Ovary (tissue), 10 donors: ENCODE measurements at places on chromosomes 3 and 15.

- no peak for DNase-seq
Observed at GRCh38 chr3:59605318-59605717, 555.5 kb upstream of the CFAP20DC start.

- DNase-seq, result no peak
Observed at GRCh38 chr3:101244212-101244575, 76.2 kb downstream of the IMPG2 start.

DNA sequence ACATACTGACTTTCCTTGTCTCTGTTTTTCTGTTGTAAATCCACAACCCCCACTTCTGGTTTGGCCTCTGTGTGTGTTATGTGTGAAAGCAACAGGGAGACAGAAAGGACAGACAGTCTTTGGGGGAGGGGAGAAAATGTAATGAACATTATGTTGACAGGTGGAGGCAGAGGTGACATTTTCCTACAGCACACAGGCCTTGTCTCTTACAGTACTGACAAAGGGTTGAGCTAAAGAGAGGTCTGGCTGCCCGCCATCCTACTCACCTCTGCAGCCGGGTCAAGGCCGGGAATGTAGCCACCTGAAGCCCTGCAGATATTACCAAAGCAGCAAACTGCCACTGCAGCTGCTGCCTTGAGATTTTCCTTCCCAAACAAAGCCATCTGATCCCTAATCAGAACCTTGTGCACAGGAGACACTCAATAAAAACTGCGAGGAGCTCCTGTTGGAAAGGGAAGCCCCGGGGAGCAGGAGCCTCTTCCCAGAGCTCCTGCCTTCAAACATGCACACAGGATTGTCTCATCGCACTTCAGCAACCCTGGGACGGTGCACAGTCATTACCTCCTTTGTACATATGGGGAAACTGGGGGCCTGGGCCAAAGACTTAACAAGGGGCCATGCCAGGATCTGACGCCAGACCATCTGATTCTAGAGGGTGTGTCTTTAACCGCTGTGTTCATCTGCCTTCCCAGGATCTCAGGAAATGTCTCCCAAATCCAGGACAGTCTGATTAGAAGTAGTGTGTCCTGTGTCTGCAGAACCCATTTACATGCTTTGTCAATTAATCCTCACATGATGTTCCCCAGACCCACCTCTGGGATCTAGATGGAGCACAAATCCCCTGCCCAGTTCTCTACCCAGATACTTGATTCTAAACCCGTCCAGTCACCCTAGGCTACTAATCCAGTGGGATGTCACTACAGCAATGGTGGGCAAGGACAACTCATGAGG lies 14.2 kb downstream of the MYO5C start:
- DNase-seq, result no peak

DNA sequence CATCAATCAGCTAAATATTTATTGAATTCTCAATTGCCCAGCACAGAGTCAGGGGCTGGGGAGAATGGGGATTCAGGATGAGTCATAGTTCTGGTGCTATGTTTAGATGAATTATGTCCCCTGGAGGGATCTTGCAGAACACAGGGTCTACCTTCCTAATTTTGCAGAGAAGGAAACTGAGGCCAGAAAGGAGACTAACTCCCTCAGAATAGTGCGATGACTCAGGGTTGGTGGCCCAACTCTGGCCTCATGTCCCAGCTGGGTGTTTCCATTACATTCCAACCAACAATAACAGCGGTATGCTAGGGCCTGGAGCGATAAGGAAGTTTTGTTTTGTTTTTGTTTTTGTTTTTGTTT lies 270.9 kb downstream of the TLE3 start:
- no peak for DNase-seq

GRCh38 chr3:13167829-13168228 lies 94.6 kb upstream of the IQSEC1 start:
- DNase-seq, result no peak

DNA sequence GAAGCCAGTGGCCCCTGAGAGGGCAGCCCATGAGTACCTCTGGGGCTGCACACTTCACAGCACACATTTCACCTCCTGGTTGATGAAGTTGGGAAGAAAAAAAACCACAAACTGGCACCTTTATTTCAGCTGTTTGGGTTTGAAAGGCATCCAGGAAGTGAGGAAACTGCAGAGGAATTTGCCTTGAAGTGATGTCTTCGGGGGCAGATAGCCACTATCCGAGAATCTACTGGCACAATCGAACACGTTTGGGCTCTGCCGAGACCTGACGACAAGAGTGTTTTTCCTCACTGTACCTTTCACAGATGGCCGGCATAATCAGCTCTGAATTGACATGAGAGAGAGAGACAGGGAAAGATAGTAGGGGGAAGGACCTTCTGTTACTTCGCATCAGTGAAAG lies 59.7 kb downstream of the LRIG1 start:
- DNase-seq, result no peak

DNA sequence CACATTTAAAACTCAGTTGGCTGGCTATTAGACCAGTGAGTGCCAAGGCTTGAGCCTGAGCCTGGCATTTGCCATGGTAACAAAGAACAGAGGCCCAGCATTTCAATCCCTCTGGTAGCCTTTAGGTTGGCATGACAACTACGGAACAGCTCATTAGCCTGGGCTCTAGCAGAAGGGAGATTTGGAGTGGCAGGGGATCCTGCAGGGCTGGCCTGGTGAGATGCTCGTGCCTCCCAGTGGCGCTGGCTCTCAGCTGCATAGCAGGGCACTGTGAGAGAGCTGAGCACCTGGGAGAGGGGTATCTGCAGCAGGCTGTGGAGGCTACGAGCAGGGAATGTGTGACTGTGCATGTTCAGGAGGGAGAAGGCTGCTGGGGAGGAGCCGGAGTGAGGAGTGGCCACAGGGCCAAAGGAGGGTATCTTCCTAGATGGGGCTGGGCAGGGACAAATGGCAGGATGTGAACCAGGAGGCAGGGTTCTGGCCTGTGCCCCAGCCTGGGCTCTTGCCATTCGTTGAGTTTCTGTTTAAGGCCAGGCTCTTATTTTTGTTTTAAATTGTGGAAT lies 5.6 kb upstream of the ABTB1 start:
- DNase-seq, result no peak

DNA sequence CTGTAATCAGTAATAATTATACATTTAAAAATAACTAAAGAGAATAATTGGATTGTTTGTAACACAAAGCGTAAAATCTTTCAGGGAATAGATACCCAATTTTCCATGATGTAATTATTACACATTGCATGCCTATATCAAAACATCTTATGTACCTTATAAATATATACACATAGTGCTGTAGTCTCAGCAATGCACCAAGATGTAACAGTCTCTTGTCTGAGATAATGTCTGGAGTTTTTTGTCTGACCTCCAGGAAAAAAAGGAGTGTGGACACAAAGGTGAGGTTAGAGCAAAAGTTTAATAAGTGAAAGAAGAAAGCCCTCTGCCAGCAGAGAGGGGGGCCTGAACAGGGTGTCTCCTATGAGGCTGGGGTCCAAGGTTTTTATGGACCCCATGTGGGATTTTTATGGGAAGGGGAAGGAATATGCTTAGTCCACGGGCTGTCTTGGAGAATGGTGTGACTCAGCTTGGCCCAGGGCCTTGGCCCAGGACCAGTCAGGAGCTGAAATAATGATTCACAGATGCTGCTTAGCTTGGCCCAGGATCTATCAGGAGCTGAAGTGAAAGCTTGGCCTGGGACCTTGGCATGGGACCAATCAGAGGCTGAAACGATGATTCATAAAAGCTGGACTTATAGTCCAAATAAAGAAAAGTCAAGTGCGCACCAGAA lies 545.0 kb downstream of the ZPLD1 start:
- DNase-seq, result peak; percentile 78

DNA sequence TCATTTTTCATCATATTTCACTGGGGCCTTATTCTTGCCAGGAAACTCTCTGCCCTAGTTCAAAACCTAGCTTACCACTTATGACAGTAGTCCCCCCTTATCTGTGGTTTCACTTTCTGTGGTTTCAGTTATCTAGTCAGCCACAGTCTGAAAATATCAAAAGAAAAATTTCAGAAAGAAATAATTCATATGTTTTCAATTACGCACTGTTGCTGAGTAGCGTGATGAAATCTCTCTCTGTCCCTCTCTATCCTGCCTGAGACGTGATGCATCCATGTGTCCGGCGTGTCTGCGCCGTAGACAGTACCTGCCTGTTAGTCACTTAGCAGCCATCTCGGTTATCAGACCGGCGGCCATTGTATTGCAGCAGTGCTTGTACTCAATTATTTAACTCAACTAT lies 369.9 kb upstream of the MCTP2 start:
- no peak for DNase-seq

- DNase-seq, result no peak
Observed at GRCh38 chr15:85329561-85330422, 50.6 kb upstream of the AKAP13 start.

- DNase-seq, result no peak
Observed at GRCh38 chr3:68485051-68485450, 447.3 kb downstream of the TAFA4 start.

GRCh38 chr3:145124900-145125678 lies 1035.9 kb downstream of the PLOD2 start:
- DNase-seq, result no peak

DNA sequence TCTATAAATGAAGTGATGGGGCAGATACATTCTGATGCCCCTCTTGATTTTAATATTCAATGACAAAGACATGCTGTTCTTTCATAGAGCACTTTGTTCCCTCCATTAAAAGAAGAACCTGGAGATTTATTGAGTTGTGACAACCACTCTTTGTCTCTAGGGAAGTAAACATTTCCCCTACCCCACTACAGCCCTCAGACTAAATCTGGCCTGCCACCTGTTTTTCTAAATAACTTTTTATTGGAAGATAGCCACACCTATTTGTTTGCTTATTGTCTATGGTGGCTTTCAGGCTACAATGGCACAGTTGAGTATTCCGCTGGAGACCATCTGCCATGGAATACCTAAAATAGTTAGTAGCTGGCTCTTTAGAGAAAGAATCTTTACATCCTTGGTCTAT lies 41.2 kb upstream of the ZNF385D start:
- DNase-seq, result no peak

DNA sequence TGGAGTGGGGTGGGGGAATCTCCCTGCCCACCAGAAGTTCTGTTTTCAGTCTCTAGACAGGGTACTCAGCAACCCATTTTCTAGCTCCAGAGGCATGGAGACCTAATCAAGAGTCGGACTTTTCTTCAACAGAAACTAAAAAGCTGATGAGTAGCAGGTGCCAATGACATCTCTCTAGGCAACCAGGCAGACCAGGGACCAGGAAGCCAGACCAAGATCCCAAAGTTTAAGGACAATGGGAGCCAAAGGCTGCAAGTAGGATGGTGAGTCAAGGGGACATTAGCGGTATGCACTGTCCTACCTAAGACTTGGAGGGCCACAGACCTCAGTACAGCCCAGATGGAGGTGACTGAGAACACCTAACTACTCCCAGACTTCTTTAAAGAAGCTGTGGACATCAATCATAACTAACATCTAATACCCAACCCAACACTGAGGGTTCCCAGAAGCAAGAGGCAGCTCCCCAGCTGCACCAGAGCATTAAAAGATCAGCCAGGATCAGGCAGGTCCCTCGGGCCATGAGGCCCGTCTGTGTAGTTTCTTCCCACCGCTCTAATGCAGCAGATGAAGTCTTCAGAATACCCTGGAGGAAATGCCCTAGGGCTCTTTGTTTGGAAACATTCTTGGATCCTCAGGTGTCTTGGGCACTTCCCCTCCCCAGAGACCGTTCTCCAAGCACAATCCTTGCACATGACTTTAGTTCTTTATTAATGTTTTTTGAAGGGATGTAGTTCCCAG lies 979 bp downstream of the CCDC71 start:
- no peak for DNase-seq

DNA sequence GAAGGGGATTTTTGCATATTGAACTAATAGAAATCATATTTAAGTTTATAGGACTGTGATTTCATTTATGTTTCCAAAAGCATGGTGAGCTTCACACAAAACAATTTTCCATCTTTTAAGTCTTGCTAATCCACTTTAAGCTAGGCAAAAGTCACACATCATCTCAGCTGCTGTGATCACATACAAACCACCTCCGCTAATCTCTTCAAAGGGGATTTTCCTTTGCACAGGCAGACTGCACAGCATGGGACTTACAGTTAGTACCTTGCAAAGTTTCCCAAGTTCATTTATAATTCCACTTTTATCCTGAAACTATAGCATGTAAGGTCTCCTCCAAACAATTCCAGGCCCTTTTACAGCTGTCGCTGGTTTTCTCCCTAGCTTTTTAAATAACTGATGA lies 225.1 kb upstream of the CNTN3 start:
- DNase-seq, result no peak

GRCh38 chr3:102593812-102594602 lies 159.2 kb downstream of the ZPLD1 start:
- no peak for DNase-seq

DNA sequence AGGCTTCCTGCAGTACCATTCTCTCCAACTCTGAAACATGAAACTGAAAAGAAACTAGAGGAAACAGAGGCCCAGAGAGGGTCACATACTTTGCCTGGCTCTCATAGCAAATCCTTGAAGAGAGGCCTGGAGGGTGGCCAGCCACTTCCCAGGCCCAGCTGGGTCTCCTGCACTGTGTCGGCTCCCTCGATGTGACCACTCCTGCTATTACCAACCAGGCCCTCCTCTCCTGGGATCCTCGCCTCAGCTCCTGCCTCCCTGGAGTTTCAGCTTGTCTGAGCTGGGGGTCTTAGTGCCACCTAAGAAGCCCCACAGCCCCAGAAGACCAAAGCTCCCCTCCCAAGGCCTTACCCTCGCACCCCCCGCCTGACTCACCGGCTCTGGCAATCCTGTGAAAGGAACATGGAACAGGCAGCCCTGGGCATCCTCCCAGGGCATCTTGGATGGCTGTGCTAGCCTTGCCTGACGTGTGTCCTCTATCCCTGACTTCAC lies 4.6 kb downstream of the LOXL1 start:
- DNase-seq, result no peak

DNA sequence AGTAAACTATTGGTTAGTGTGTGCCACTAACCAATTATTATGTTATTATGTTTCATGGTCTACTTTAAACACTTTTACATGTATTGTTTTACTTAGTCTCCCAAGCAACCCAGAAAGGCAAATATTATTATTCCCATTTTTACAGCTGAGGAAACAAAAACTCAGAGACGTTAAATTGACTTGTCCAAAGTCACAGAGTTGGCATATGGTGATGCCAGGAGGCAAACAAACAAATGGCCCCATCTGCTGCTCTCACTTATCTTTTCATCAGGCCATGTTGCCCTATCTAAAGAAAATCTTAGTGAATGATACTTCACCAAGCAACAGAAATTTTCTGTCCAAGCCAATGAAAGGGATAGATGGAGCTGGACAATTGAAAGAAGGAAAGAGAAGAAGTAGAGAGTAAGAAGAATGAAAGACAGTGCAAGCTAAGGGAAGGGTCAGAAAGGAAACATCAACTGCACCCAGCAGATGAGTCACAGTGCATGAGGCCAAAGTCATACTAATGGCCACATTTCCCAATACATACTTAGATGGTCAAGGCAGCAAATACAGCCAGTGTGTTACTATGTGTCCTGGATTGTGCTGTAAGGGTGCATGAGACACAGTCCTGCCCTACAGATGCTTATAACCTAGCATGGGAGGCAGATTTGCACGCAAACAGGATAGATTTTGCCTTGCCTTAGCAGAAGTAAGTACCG lies 266.9 kb downstream of the KCNMB2 start:
- no peak for DNase-seq
